ENCODE measurements at places on chromosomes 6 and 20.

DNA sequence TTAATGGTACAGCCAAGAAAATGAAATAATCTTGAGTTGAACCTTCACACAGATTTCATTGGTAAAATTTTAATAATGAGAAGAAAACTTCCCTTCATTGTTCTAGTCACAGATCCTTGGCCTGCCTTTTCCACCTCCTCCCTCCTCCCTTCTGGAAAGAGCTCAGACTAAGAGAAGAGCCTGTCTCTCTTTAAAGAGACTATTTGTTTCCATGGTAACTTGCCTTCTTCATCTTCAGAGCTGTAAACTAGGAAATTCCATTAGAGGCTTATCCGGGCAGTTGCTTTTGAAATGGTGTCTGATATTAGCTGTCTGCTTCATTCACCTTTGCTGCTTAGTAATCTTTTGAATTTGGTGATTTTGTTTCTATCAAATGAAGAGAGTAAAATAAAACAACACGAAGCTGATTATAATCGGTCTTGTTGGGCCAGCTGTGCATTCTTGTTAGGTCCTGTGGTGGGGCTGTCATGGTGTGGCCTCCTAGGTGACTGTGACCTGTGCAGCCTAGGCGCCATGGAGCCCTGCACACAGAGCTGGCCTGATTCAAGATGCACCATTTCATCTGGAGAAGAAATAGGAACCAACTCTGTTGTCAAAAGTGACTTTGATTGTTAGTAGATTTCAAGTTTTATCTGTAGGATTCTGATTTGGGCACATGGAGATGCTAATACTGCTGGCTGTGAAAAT lies 96.7 kb downstream of the MAP3K7 start:
- no peak for DNase-seq

- DNase-seq: no peak
Measured at GRCh38 chr6:53014063-53014462, 19.0 kb upstream of the GSTA4 start.

DNA sequence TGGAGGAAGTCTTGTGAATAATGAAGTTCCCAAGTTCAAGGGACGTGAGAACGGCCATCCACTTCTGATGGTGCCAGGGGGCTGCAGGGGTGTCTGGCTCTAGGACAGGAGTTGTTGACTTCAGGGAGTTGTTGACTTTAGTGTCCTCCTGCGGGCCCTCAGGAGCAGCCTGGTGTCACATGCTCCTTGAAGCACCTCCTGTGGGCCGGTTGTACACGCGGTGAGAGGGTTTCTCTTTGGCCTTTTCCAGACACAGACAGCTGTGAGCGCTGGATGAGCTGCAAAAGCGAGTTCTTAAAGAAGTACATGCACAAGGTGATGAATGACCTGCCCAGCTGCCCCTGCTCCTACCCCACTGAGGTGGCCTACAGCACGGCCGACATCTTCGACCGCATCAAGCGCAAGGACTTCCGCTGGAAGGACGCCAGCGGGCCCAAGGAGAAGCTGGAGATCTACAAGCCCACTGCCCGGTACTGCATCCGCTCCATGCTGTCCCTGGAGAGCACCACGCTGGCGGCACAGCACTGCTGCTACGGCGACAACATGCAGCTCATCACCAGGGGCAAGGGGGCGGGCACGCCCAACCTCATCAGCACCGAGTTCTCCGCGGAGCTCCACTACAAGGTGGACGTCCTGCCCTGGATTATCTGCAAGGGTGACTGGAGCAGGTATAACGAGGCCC lies 77.8 kb downstream of the ISM1 start:
- DNase-seq: no peak

DNA sequence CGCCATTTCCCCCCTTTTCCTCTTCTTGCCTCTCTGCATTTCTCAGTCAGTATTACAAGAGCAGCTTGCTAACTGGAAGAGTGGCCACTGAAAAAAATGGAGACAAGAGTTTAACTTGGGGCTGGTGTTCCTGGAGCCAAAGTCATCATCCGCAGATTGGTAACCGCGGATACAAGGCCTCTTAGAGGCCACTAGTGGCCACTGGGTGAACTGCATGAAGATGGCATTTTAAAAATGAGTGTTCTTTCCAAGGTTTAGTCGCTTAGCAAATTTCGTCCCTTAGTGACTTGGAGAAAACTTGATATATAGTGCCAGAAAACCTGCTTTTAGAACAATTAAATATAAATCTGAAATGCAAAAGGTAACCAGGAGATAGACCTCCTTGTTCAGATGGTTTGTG lies 4.8 kb downstream of the F13A1 start:
- no peak for DNase-seq

DNA sequence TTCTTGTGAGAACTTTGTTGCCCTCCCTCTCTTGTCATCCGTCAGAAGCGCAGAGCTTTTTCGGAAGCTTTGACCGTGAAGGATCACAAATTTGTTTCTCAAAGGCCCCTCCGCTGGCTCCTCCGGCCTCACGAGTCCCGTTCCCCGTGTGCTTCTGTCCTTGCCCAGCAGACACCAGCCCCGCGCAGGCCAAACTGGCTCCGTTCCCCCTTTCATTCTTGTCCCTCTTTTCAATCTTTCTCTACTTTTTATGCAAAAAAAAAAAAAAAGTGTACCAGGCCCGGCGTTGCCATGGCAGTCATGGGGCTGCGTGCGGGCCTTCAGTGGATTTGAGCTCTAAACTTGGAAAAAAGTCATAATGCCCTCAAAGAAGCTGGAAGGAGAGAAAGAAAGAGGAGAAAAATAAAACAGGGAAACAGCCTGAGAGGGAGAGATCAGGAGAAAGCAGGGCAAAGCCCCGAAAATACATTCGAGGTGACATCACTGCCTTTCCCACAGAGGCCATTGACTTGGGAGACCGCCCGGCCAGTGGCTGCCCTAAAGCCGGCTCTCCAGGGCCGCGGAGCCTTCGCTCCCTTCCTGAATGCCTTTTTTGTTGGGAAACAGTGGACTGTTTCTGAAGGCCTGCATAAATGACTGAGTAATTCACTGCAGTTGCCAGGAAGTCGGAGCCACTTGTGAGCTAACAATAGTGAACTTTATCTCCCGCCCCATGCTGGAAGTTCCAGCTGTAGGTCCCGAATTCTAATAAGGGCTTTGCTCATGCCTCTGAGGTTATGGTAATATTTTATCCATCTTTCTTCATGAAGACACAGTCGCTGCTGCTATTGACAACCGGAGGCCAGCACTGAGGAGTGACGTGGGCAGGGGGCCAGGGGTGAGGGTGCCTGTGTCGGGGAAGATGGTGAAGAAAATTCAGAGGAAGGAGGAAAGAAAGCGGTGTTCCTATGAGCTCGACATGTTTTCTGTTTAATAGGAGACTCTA lies 670.9 kb downstream of the QKI start:
- DNase-seq: peak; percentile 15
